Stimulated activated CD4-positive, alpha-beta T cell treated with anti-CD3 and anti-CD28 coated beads, Interleukin-4, amount 100 ng/mL, for 48 hours (primary cell): ENCODE measurements at places on chromosomes 1 and 21.

DNA sequence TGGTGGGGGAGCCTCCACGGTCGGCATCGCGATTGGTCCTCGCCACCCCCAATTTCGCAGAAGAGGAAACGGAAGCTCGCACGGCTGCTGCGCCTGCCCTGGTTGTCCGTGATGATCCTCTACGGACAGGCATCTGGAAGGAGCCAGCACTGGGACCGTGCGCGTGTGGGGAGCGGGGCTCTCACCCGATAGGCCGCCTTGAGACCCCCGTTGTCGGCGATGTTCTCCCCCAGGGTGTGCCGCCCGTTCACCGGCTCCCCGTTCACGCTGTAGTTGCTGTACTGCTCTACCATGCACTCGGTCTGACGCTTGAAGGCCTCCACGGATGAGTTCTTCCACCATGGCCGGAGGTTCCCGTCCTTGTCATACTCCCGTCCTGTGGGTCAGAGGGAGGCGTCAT is 48.4 kb upstream of the EIF4G3 start:
- DNase-seq = no peak

DNA sequence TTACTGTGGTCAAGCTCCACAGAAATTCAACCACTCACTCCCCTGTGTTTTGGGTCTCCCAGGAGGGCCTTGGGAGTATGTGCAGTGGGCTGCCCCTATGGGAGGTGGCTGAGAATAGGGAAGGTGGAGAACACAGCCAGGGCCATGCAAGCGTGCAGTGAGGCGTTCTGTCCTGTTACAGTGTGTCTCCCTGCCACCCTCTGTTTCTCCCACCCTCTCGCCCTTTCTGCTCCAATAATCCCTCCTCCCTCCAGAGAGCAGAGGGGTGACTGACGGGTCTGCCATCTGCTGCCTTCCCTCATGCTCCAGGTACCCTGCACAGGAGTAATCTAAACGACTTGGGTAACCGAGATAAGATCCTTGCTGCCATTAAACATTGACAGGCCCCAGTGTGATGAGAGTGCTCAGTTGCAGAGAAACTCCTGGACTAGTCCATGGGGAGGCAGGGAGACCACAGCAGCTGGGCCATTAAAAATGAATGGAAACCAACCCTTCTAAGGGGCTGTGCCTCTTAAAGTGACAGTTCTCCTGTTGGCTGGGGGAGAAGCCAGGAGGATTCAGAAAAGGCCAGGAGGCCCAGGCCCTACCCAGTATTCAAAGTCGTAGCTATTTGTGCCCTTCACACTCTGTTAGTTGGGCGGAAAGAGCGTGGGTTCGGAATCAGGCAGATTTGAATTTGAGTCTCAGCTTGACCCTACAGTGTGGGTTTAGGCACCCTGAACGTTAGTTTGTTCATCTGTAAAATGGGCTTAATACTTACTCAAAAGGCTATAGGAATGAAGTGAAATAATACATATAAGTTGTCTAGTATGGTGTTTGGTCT is 22.4 kb upstream of the BTG2 start:
- DNase-seq = no peak

GRCh38 chr1:219917281-219917680 is 11.1 kb downstream of the SLC30A10 start:
- no peak for DNase-seq

- peak; percentile 81 for DNase-seq
These were observed 25.1 kb downstream of the ZBTB17 start for GRCh38 chr1:15950763-15951295.

DNA sequence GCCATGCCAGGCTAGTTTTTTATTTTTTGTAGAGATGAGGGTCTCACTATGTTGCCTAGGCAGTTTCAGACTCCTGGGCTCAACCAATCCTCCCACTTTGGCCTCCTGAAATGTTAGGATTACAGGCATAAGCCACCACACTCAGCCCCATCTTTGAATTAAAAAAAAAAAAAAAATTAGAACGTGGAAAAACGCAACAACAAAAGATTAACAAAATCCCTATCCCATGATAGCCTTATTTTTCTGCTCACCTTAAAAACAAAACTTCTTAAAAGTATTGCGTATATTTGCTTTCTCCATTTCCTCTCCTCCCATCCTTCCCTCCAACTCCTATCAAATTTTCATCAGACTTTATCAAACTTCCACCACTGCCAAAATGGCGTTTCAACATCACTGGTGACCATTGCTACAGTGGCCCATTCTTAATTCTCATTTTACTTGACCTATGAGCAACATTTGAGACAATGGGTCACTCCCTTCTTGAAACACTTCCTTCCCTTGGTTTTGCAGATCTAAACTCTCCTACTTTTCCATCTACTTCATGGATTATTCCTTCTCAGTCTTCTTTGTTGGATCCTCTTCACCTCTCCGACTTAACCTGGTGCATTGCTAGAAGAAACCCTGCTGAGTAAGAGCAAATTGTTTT is 579 bp upstream of the ZNF684 start:
- no peak for DNase-seq

DNA sequence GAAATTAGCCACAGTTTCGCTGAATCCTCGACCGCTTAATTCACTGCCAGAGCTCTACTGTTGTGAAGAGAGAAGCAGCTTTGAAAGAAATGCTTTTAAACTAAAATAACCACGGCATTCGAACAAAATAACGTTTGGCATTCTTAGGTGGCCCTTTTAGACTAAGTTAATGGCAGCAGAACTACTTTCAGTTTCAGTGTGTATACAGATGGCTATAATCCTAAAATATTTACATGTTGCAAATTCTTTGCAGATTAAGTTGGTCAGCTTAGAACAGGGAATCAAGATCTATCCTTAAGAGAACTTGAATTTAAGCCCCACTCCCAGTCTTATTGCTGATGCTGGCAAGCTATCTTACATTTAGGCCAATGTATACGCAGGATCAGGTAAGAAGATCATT is 62.7 kb downstream of the ADSS2 start:
- DNase-seq = no peak

DNA sequence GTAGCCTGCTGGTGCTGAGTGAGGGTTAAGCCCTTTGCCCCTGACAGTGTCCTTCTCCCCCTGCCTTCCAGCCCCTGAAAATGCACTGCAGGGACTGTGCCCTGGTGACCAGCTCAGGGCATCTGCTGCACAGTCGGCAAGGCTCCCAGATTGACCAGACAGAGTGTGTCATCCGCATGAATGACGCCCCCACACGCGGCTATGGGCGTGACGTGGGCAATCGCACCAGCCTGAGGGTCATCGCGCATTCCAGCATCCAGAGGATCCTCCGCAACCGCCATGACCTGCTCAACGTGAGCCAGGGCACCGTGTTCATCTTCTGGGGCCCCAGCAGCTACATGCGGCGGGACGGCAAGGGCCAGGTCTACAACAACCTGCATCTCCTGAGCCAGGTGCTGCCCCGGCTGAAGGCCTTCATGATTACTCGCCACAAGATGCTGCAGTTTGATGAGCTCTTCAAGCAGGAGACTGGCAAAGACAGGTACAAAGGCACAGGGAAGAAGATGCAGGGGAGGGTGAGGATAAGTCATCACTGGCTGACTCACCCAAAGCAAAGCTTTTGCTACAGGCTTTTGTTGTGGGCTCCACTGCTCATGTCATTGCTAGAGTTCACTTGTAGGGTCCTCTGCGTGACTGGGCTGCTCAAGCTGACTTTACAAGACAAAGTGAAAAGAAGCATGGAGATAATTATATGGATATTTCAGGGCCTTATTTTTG is 174.9 kb downstream of the PIGK start:
- no peak for DNase-seq

DNA sequence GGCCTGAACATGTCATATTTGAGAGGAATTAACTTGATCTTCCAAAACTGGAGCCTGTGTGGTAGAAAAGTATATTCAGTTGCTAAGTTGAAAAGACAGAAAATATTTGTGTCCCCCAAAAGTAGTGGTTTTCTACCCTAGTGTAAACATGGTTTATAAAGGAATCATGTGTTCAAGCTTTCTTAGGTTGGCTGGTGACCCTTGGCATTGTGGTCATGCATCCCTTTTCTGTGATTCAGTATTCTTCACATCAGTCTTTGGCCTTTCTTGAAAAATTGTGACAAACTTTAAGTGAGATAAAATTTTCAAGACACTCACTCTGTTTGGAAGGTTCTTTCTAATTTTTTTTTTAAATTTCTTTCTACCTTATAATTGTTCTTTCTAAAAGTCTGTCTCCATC is 193.2 kb downstream of the DHRS3 start:
- DNase-seq = no peak

- peak; percentile 38 for DNase-seq
These were observed 17.4 kb upstream of the KCNAB2 start for GRCh38 chr1:6028042-6028850.

DNA sequence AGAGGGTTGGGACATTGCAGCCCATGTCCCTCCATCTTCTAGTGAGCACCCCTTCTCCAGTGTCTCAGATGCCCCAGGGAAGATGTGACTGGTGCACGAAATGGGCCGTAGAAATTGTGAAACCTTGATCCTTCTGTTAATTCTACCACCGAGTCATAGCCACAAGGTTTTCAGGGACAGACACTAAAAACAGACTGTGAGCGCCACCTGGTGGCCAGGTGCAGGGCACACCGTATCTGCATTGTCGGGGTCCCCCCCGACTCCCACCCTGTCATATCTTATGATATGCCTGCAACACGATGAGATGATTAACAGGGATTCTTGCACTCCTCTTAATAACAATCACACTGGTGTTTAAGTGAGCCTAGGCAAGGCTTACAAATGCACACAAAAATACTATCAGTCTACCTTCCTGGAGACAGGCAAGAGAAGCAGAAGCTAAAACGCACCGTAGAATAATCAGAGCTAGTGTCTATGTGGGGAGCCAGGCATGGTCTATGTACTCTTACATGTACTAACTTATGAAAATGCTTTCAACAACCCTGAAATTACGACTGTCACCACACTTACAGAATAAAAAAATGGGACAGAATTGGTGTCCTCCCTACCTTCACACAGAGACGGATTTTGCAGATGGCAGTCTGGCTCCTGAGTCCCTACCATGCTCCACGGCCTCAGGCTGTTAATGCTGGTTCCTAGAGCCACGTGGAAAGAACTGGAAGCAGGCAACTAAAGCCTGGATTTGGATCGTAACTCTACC is 57.9 kb downstream of the FHAD1 start:
- DNase-seq = peak; percentile 74

- no peak for DNase-seq
These were observed 159.3 kb downstream of the TTLL7 start for GRCh38 chr1:83839566-83840173.

DNA sequence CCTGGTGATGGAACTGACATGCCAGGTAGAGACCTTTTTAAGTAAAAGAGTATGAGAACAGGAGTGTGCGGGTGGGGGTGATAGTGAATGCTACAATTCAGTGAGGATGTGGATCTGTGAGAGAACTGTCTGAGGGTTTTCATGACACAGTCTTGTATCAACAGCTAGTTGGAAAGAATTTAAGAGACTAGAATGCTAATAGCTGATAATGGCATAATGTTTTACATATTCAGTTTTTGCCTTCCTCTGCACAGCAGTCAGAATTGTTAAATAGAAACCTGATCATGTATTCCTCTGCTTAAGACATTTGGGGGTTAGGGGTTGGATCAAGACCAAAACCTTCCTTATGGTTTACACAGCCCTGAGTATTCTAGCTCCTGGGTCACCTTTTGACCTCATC is 152.8 kb upstream of the ZRANB2 start:
- DNase-seq = no peak

- DNase-seq = no peak
These were observed 16.6 kb downstream of the ZNF362 start for GRCh38 chr1:33272930-33273329.

GRCh38 chr1:51301152-51301843 is 29.1 kb downstream of the TTC39A start:
- no peak for DNase-seq

GRCh38 chr1:217687511-217687910 is 56.4 kb downstream of the SPATA17 start:
- no peak for DNase-seq

- DNase-seq = no peak
These were observed 75.0 kb upstream of the MACF1 start for GRCh38 chr1:39129514-39129913.

DNA sequence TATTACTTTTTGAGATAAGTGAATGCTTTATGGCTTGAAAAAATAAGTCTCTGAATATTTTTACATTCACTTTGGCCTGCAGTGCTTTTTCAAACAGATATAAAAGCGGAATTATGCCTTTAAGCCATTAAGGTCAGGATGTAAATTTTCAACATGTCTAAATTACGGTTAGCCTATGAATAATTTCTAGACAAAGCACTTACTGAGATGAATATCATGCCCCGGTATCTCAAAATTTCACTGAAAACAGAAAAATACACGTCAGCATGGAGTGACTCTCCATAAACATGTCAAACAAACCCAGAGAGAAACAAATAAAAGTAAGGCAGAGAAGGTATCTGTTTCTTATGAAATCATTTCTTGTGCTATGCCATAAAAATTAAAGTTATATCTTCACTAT is 853.9 kb downstream of the KCNT2 start:
- no peak for DNase-seq

GRCh38 chr1:234550341-234551031 is 59.5 kb downstream of the IRF2BP2 start:
- no peak for DNase-seq

GRCh38 chr1:51636191-51636590 is 19.3 kb downstream of the OSBPL9 start:
- no peak for DNase-seq

DNA sequence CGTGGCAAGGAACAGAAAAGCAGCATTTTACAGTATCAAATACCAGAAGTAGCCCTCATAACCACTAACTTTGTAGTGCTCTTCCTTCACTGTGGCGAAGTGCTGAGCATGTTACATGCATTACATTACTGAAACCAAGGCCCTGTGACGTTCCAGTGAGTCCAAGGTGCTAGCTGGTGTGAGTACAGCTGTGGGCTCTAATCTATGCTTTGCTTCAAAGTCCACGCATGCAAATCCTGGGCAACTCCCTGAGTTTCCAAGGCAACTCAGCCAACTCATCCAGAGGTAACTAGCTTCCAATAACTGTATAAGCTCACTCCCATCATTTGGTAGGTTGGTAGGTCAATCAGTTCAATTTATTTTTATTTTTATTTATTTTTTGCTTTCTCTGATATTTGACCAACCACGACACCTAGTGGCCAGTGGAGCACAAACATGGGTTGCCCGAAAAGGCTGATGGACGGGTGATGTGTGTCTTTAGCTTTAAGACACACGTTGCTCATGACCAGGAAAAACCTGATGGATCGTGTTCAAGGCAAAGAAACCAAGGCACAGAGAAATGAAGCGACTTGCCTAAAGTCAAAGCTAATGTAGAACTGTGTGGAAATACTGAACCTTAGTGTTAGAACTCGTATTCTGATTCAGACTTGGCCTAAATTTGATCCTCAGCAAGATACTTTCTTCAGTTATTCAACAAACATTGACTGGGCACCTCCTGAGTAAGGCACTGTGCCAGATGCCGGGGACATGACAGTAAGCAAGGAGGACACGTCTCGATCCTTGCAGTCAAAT is 73.0 kb downstream of the GNG12 start:
- peak; percentile 43 for DNase-seq
